Esophagus muscularis mucosa (tissue), 4 donors: ENCODE measurements at places on chromosomes 12 and 14. TPM values are rescaled to one million over a fixed set of nuclear protein-coding genes. Genes with fewer than 3 reads are reported as not detected.

GRCh38 chr14:47921133-47921532, 245.7 kb upstream of the MDGA2 start:
- DNase-seq = no peak

- DNase-seq = no peak
Observed at GRCh38 chr12:38523920-38524319, 207.3 kb downstream of the ALG10B start.

- no peak for DNase-seq
Observed at GRCh38 chr14:45664668-45665356, 411.8 kb upstream of the MIS18BP1 start.

The STRAP gene
- total RNA-seq = 74.6 TPM

- no peak for DNase-seq
Observed at GRCh38 chr12:6265038-6265405, 45.5 kb upstream of the PLEKHG6 start.

- DNase-seq = no peak
Observed at GRCh38 chr14:90105756-90106155, 44.0 kb downstream of the KCNK13 start.

DNA sequence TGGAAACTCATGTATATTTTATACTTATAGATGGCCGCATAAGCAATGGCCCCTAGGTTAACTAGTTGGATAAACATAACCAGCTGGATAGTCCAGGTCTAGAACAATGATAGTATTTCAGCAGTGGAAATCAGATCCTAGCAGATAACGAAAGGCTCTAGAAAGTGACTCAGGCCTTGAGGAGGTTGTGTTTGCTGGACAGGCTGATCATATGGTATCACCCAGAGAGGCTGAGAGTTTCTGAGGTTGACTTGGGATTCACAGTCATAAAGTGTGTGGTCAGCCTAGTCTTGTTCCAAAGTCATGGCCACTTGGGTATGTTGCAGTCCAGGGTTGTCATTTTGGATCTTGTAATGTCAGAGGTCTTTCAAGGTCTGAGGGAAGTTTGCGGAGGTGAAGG, 16.8 kb downstream of the FLVCR2 start:
- no peak for DNase-seq

DNA sequence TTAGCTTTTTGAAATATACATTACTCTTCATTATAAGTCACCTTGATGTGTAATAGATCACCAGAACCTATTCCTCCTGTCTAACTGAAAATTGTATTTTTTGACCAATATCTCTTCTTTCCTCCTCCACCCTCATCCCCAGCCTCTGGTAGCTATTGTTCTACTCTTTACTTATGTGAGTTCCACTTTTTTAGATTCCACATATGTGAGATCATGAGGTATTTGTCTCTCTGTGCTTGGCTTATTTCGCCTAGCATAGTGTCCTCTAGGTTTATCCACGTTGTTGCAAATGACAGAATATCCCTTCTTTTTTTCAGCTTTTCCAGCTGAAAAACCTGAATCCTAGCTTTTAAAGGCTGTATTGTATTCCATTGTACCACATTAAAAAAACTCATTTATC, 82.1 kb downstream of the MIPOL1 start:
- no peak for DNase-seq
